H9 (cell line): ENCODE measurements at places on chromosomes 3 and 15.

DNA sequence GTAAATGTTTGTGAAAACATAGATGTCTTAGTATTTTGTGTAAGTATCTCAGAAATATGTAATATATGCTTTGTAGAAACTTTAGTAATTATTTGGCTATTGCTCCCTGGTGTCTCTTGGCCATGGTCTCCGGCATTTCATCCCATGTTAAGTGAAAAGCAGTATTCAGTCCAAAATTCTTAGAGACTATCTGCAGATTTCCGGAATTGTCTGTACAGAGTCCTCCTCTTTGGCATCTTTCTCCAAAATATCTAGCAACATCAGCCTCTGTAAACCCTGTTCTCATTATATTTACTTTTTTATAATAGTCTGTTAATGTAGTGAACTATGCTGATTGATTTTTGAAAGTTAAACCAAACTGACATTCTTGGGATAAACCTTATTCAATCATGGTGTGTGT lies 352.7 kb downstream of the ARPP21 start:
- no peak for DNase-seq

GRCh38 chr3:64008487-64009351 lies 14.6 kb downstream of the PSMD6 start:
- no peak for DNase-seq

DNA sequence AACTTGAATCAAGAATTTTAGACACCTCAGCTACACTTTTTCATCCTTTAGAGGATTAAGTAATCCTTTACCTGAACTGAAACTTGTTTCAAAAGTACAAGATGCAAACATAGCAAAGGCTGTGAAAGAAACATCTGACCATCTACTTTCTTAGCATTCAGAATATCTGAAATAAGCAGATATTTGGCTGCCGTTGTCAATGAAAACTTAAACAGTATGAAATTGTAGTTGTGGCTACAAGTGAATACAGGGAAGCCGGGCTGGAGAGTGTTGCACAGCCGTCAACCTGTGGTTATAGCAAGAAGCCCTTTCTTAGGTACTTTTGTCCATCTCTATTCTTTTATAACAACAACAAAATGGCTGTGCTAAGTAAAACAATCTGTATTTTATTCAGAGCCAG lies 6.9 kb upstream of the CX3CR1 start:
- DNase-seq: no peak

DNA sequence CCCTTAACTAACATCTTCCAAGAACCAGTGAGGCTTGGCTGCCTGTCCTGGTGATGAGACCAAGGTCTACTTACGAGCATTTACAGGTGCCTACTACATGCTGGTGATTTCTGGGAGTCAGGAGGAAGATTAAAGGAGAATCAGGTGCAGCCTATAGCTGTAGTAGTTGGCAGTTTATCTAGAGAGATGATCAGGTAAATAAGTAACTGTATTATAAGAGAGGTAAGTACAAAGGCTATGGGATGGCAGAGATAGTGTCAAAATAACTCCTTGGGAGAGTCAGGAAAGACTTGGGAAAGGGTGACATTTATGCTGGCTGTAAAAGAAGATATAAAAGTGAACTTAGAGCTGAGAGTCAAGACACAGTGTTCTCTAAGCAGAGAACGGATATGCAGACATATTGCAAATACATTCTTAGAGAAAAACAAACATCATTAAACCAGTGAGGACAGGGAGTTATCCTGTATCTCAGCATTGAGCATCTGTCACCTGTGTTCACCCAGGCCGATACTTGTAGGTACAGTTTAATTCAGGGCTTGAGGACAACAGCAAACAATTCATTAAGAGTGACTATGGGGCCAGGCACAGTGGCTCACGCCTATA lies 49.7 kb upstream of the ACP3 start:
- DNase-seq: no peak

DNA sequence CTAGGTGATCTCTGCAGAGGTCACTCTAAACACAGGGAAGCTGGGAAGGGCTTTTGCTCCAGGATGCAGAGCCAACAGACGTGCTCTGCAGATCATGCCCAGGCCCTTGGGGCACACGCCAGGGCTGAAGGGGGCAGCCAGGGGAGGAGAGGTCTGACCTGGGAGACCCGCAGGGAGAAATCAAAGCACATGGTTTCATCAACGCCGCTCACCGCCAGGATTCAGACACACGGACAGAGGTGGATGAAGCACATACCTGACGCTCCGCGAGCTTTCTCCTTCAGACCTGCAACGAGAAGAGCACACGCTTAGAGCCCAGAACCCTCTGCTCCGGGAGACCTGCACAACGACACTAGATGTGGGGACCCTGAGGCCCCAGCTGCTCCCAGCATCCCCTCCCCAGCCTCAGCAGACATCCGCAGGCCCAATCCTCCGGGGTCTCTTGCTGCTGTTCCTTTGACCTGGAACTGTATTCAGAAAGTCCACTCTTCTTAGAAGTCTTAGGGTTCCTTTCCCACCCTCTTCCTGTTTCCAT lies 90.7 kb upstream of the IQSEC1 start:
- no peak for DNase-seq

DNA sequence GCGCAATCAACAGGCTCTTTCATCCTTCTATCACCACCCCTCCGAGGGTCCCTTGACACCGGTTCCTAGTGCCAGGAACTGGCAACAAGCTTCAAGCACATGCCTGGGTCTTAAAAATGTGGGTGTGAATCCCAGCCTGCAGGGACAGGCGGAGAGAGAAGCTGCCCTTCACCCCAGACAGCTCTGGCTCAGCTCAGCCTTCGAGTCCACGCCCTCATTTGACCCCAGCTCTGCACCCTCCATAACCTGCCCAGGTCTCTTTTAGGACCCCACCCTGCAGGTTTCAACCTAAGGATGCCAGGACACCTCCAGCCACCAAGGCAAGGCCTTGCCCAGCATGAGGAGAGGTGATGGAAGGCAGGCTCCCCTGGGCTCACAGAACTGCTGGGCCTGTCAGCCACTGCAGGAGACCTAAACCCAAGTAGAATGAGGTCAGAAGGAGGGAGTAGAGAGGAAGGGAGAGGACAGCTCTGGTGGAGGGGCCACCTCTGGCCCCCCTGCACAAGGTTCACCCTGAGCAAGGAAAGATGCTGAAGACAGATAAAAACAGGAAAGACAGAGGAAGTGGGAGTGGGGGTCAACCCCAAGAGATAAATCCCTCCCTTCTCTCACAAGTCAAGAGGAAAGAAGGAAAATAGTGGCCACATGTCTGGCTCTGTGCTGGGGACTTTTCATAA lies 2.6 kb upstream of the LOXL1 start:
- no peak for DNase-seq

GRCh38 chr3:185851046-185851445 lies 26.2 kb upstream of the IGF2BP2 start:
- DNase-seq: no peak

DNA sequence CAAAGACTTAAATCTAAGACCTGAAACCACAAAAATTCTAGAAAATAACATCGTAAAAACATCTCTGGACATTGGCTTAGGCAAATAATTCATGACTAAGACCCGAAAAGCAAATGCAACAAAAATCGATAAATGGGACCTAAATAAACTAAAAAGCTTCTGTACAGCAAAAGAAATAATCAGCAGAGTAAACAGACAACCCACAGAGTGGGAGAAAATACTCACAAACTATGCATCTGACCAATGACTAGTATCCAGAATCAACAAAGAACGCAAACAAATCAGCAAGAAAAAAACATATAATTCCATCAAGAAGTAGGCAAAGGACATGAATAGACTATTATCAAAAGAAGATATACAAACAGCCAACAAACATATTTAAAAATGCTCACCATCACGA lies 749.4 kb downstream of the PLOD2 start:
- DNase-seq: no peak

GRCh38 chr15:68667800-68668625 lies 89.2 kb downstream of the CORO2B start:
- DNase-seq: peak; percentile 5

- DNase-seq: peak; percentile 91
These were observed 95.3 kb downstream of the SLC49A4 start for GRCh38 chr3:122890077-122890719.

- DNase-seq: no peak
These were observed 2.5 kb downstream of the TMEM266 start for GRCh38 chr15:76062286-76062685.

DNA sequence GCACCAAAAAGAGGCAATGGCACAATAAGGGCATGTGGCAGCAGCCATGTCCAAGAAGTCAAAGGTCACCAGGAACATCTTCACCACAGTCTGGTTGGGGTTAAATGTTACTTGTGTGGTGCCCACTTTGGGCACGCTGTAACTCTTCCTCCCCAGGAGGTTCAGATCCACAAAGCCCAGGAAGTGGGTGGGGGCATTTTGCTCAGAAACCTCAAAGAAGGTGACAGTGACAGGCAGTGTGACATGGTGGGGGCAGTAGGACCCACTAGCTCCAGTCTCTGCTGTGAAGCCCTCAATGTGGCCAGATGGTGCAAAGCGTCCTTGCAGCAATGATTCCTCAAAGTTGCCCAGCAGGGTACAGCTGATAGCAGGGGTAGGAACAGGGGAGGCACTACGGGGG lies 5.8 kb downstream of the ZNF80 start:
- DNase-seq: no peak

DNA sequence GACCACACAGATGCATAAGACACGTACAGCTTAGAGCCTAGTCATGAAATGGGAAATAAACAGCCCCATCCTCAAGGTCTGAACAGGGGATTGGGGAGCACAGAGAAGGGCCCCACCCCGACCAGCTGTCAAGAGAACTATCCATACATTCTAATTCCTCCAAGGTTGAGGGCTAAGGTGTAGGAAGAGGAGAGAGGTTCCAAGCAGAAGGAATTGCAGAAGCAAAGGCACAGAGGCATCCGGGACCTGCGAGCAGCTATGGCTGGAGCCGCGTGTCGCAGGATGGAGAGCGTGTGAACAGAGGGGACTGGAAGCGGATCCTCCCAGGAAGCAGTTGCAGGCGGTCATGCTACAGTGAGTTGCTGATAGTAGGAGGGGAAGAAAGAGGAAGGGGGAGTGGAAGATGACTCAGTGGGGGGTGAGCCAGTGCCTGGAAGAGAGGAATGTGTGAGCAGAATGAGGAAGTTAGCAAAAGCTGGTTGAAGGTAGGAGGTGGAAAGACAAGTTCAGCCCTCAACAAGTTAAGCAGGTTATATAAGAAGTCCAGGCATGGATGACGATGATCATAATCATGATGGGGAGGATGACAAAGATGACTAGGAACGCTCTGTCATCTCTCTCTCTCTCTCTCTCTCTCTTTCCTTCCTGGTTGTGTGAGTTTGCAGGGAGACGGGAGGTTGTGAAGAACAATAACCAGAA lies 89.7 kb downstream of the LIPC start:
- peak; percentile 61 for DNase-seq

- no peak for DNase-seq
These were observed 138.5 kb upstream of the ARPP21 start for GRCh38 chr3:35500641-35501350.

DNA sequence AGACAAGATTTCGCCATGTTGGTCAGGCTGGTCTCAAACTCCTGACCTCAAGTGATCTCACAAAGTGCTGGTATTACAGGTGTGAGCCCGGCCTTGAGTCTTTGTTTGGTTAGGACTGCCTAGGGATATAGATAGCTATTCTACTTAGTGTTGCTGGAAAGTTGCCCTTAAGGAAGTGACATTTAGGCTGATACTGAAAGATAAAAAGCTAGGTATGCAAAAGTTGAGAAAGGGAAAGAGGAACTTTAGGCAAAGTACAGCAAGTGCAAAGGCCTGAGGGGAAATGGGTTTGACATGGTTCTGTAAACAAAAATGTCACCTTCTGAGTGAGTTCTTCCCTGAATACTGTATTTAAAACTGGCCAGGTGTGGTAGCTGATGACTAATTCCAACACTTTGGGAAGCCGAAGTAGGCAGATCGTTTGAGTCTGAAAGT lies 111.5 kb downstream of the ZNF609 start:
- DNase-seq: no peak

DNA sequence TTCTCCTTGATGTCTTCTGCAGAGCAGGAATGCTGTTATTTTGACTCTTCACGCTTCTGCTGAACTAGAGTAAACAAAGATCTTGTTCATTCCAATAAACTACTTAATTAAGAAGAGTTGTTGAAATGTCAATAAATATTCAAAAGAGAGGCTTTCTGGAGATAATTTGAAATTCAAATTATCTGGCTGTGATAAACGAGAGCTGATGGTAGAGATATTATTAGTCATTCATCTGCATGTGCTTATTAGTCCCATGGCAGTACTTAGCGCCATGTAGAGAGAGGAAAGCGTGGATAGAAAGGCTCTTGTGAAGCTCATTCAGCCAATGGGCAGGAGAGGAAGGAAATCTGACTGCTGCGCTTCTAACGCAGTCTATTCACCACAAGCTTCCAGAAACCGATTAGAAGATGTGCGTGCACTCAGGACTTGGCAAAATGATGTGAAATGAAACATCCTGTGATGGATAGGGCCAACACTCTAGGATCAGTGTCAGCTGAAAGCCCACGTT lies 251.1 kb downstream of the GABRB3 start:
- no peak for DNase-seq

DNA sequence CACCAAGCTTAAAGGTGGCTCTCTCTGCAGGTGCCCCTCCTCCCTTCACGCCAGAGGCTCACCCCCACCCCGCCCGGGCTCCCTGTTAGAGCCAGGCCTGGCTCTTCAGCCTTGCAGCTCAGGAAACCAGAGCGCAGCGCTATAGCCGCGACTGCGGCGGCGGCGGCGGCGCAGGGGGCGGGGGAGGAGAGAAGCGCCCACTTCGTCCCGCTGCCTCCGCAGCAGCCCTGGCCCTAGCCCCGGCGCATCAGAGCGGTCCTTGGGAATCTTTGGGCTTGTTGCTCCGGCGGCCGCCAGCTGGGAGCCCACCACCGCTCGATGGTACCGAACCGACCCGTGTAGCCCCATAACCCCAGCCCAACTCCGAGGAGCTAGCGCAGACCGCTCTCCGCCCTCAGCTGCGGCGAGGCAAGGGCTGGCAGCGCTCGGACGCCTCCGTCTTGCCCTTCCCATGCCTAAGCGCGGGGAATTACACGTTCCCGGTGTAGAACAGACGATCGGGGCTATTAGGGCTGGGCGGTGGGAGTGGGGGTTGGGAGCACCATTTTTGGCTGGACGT lies 1.2 kb downstream of the RASGRF1 start:
- peak; percentile 69 for DNase-seq

GRCh38 chr15:100033140-100033857 lies 300.1 kb upstream of the LYSMD4 start:
- no peak for DNase-seq

- DNase-seq: no peak
These were observed 32.1 kb upstream of the RGMA start for GRCh38 chr15:93121107-93121506.

DNA sequence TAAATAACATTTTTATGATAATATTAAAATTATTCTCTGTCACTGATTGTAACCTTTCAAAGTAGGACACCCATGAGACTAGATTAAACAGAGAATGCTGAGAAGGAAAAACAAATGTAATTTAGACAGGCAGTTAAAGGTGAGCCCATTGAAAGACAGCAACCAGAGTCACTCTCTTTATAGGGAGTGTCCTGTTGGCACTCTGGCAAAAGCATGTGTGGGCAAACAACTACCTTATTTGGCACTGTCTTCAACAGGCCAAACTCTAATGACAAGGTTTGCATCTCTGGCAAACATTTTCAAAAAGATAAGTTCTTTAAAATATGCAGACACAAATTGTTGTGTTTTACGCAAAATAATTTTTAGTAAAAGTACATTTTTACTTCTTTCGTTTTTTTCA lies 29.8 kb downstream of the NFKBIZ start:
- DNase-seq: no peak

GRCh38 chr3:79587150-79587549 lies 180.6 kb downstream of the ROBO1 start:
- DNase-seq: no peak
